Daoy (cell line): ENCODE measurements at places on chromosomes 6 and 20. TPM values are rescaled to one million over a fixed set of nuclear protein-coding genes. Genes with fewer than 3 reads are reported as not detected.

PPP1R3G gene
- 0.18 and 0.23 TPM in 2 replicates for total RNA-seq

GZF1 gene
- total RNA-seq = 5.8 and 8.1 TPM in 2 replicates

DEFB125 gene
- total RNA-seq = not detected in 2 replicates

PCMTD2 gene
- total RNA-seq = 57.1 and 59.5 TPM in 2 replicates

KCNS1 gene
- total RNA-seq = not detected in 2 replicates

RIMS4 gene
- total RNA-seq = 2.0 and 2.1 TPM in 2 replicates

FAM184A gene
- total RNA-seq = 3.8 and 4.8 TPM in 2 replicates

GCNT2 gene
- total RNA-seq = 4.7 and 5.9 TPM in 2 replicates

AVP gene
- not detected in 2 replicates for total RNA-seq

TAAR5 gene
- not detected in 2 replicates for total RNA-seq

TSBP1 gene
- total RNA-seq = not detected in 2 replicates

IL20RA gene
- total RNA-seq = 0.27 and 0.57 TPM in 2 replicates

CALHM5 gene
- 2.7 and 3.2 TPM in 2 replicates for total RNA-seq

THBS2 gene
- total RNA-seq = 12.5 and 16.1 TPM in 2 replicates

PNPLA1 gene
- total RNA-seq = not detected in 2 replicates

TFAP2A gene
- 4.5 and 5.6 TPM in 2 replicates for total RNA-seq

FOXF2 gene
- 1.6 and 2.7 TPM in 2 replicates for total RNA-seq

HLA-DRB1 gene
- total RNA-seq = 0.34 and 0.63 TPM in 2 replicates

SLC16A10 gene
- total RNA-seq = 1.2 and 7.6 TPM in 2 replicates

PDE10A gene
- total RNA-seq = 6.7 and 6.8 TPM in 2 replicates

IP6K3 gene
- not detected in 2 replicates for total RNA-seq

FUT9 gene
- under 0.01 and 0.03 TPM in 2 replicates for total RNA-seq

SLC17A3 gene
- total RNA-seq = not detected in 2 replicates

ECT2L gene
- total RNA-seq = not detected in 2 replicates

SLC12A5 gene
- 0.54 TPM in 1 of 2 replicates, not detected in the other for total RNA-seq

F13A1 gene
- 0.06 and 0.12 TPM in 2 replicates for total RNA-seq

BPIFA3 gene
- not detected in 2 replicates for total RNA-seq

SLC22A2 gene
- total RNA-seq = 0.60 and 1.1 TPM in 2 replicates

RIPOR3 gene
- total RNA-seq = 0.27 and 0.40 TPM in 2 replicates

KIF25 gene
- not detected in 2 replicates for total RNA-seq

ATP6V1G2 gene
- total RNA-seq = 1.5 TPM in 1 of 2 replicates, not detected in the other

SMOC2 gene
- not detected in 2 replicates for total RNA-seq

ANKRD66 gene
- not detected in 2 replicates for total RNA-seq

ITPR3 gene
- total RNA-seq = 10.4 and 12.6 TPM in 2 replicates

C6orf132 gene
- not detected in 2 replicates for total RNA-seq

TNFRSF6B gene
- total RNA-seq = 12.6 and 14.7 TPM in 2 replicates

OLIG3 gene
- not detected in 2 replicates for total RNA-seq

SRMS gene
- not detected in 2 replicates for total RNA-seq

INSM1 gene
- total RNA-seq = not detected in 2 replicates

GNMT gene
- 1.5 TPM in 1 of 2 replicates, not detected in the other for total RNA-seq

CAGE1 gene
- 0.11 and 0.36 TPM in 2 replicates for total RNA-seq
